COR-L47 (cell line): ENCODE measurements at places on chromosomes 16 and 17.

DNA sequence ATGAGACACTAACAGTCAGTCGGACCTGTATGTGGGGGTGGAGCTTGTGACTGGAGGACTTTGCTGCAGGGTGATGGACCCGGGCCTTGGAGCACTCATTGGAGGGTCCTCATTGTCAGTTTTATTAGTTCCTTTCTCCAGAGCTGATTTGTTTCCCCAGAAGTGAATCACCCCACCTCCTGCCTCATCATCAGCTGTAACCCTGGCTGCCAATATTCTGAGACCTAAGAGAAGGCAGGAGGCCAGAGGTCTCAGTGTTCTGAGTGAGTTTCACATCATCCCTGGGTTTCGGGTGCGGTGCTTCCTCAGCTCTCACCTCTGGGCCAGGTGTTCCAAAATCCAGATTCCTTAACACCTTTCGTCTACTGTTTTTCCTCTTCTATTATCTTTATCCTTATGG, 49.9 kb upstream of the KIFC3 start:
- no peak for DNase-seq

GRCh38 chr17:15382914-15383313, 41.5 kb upstream of the TEKT3 start:
- no peak for DNase-seq

- DNase-seq = no peak
These were observed 47.1 kb downstream of the VMP1 start for GRCh38 chr17:59754552-59754951.

GRCh38 chr16:81588326-81589081, 143.9 kb downstream of the CMIP start:
- no peak for DNase-seq

- no peak for DNase-seq
These were observed 197.1 kb upstream of the TBX2 start for GRCh38 chr17:61202564-61202963.

- no peak for DNase-seq
These were observed 10.9 kb upstream of the SP2 start for GRCh38 chr17:47884905-47885730.

GRCh38 chr16:86346034-86346433, 164.3 kb upstream of the FOXF1 start:
- DNase-seq = no peak

- peak; percentile 14 for DNase-seq
These were observed 132.9 kb downstream of the USP31 start for GRCh38 chr16:23016368-23016767.

- DNase-seq = peak; percentile 37
These were observed 51.6 kb downstream of the NT5M start for GRCh38 chr17:17354560-17355349.

DNA sequence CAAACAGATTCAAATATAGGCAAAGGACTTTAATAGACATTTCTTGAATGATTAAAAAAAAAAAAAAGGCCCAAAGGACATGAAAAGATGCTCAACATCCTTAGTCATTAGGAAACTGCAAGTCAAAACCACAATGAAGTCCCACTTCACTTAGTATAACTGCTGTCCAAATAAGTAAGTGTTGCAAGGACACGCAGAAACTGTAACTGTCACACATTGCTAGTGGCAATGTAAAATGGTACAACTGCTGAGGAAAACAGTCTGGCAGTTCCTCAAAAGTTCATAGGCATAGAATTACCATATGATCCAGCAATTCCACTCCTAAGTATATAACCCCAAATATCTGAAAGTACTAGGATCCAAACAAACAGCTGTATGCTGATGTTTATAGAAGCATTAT, 112.7 kb downstream of the BRIP1 start:
- no peak for DNase-seq

DNA sequence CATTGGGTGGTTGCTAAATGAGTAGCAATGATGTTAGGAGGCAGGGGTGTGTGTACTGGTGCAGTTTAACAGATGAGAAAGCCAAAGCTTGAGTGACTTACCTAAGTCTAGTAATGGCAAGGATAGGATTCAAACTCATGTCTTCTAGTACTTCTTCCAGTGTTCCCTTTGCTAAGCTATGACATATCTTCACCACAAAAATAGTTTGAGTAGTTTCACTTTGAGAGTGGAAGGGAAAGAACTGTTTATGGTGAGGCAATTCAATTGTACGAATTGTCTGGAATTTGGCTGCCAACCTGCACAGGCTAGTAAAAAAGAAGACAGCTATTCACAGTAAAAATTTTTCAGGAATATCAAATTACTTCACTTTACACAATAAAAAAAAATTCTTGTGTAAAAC, 138.0 kb downstream of the NLK start:
- no peak for DNase-seq

DNA sequence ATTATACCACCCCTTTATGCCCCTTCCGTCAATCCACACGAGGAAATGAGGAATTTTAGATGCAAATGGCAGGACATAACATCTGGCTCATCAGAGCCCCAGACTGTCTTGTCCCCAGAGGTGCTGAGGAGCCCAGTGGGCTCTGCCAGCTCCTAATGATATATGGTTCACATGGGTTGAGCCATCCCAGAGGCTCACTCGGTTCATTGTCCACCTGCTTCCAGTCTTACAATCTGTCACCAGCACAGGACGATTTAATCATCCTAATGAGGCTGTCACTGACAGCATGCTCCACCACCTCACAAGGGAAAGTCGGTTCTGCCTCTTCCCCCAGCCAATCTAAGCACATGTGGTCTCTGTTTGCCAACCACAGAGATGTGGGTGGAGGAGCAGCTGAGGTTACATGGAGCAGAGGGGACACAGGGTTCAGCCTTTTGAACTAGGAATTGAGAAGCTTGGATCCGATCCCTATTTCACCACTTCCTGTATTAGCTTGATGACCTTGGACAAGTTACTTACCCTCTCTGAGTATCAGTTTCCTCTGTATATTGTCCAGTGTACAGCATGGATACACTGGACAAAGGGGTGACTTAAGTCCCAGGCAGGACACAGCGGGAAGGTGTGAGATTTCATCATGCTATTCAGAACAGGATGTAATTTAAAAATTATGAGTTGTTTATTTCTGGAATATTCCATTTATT, 27.0 kb upstream of the DHX8 start:
- no peak for DNase-seq

DNA sequence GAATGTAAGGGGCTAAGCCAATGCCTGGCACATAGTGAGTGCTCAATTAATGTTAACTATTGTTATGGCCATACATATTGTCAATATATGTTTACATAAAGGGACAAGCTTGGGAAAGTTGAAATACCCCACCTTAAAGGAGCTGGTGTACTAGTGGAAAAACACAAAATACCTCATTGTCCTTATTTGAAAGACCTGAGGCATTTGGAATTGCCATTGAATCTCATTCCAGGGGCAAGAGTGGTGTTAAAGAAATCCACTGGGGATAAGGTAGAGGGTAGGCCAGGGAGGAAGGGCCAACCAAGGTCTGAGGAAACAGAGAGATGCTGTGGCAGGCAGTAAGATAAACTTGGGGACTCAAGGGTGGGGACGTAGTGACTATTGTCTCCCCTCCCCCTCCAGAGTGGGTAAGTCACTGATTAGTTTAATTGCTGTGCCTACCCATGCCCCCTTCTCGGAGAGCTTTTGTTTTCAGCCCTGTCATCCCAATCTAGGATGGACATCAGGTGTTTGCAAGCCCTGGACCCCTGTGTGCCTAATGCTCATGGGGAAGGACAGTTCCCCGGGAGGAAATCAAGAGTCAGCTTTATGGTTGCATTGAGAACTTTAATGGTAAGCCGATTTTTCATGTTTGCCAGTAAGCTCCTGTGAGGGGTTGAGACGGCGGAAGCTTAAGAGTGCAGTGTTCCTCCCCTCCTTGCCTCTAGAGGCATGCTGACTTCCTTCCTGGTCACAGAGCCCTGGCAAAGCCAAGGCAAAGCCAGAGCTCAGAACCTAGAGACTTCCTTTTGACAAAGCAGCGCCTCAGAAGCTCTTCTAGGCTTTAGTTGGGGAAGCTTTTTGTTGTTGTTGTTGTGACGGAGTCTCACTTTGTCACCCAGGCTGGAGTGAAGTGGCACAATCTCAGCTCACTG, 2.5 kb upstream of the HEATR9 start:
- DNase-seq = no peak

DNA sequence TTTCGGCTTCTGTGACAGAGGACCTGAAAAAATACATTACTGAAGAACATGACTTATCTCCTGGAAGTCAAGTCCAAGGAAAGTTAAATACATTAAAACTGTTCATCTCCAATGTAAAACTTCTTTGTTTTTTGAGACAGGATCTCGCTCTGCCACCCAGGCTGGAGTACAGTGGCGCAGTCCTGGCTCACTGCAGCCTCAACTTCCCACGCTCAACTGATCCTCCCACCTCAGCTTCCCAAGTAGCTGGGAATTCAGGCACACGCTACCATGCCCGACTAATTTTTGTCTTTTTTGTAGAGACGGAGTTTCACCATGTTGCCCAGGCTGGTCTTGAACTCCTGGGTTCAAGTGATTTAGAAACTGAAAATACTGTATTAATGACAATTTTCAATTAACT, 9.7 kb upstream of the TERB1 start:
- DNase-seq = no peak

GRCh38 chr17:20771104-20771503, 191.6 kb downstream of the CDRT15L2 start:
- DNase-seq = no peak

DNA sequence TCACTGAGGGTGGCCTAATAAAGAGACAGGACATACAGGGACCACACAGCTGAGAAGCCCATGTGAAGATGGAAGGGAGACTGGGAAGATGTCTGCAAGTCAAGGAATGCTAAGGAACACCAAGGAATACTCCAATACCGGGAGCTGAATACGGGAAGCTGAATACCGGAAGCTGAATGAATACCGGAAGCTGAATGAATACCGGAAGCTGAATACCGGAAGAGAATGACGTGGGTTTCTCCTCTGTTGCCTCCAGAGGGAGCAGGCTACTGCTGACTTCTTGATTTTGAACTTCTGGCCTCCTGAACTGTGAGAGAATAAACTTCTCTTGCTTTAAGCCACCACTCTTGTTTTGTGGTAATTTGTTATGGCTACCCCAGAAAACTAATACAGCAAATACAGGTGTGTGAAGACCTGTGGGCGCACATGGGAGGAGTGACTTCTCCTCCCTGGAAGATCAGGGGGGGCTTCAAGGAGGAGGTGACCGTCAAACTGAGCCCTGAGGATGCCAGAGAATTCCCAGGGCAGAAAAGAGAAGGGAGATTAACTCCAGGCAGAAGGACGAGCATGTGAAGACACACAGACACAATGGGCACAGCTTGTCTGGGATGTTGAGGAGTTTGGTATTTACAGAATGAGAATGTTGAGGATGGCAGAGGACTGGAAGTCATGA, 259.9 kb downstream of the IRF8 start:
- no peak for DNase-seq

DNA sequence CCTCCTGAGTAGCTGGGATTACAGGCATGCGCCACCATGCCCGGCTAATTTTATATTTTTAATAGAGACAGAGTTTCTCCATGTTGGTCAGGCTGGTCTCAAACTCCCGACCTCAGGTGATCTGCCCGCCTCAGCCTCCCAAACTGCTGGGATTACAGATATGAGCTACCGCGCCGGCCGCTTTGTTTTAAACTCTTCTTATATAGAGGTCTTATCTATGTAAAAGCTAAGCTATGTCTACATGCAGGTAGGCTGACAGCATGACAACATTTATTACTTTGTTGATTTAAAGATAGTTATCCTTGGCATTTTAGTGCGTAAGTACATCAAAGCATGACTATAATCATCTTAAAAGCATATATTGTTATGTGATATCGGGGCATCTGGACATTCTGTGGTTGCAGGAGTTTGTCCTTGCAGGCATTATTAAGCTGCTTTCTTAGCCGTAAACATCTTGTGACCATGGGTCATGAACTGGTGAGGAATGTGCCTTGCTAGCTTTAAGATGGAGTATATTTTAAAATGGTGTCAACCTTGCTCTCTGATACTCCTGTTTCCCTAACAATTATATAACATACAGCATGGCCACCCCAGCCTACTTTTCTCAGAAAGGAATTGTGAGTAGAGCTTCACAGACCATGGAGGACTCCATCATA, 45.8 kb upstream of the TAOK1 start:
- no peak for DNase-seq

GRCh38 chr16:78980825-78981224, 619.7 kb downstream of the MAF start:
- no peak for DNase-seq

- no peak for DNase-seq
These were observed 2.1 kb downstream of the CES1 start for GRCh38 chr16:55830658-55831294.

- DNase-seq = peak; percentile 50
These were observed 14.0 kb downstream of the NR1D1 start for GRCh38 chr17:40086150-40087044.

DNA sequence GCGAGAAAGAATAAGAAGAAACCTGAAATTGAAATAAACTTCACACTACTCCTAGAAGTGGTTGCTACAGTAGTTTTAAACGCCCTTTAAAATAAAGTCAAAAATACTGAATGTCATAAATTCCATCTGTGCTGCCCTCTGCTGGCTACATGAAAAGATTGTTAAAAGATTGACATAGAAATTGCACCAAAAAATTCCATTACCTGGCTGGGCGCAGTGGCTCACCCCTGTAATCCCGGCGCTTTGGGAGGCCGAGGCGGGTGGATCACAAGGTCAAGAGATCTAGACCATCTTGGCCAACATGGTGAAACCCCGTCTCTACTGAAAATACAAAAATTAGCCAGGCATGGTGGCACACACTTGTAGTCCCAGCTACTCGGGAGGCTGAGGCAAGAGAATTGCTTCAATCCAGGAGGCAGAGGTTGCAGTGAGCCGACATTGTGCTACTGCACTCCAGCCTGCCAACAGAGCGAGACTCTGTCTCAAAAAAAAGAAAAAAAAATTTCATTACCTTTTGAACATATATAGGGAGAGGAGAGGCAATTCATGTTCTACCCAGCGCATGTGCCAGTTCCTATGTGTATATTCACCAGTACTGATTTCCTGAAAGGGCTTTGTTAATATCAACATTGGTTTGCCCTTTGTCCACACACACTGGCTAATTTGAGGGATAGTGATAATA, 36.5 kb downstream of the CYTH1 start:
- DNase-seq = peak; percentile 12

DNA sequence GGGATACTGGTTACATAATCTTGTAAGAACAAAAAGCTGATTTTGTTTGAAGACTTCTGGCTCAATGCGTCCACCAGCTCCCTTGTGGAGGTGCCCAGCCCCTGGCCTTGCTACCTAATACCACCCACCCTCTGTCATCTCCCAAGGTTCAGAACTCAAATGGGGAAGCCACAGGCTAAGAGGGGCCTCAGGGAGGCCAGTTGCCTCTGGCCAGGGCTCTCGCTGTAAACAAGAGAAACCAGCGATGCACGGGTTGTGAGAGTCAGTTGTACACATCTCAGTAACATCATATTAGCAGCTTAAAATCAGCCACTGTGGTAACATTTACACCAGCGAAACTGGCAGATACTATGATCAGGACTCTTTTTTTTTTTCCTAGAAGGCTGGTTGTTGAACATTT, 6.0 kb downstream of the TEKT5 start:
- no peak for DNase-seq

DNA sequence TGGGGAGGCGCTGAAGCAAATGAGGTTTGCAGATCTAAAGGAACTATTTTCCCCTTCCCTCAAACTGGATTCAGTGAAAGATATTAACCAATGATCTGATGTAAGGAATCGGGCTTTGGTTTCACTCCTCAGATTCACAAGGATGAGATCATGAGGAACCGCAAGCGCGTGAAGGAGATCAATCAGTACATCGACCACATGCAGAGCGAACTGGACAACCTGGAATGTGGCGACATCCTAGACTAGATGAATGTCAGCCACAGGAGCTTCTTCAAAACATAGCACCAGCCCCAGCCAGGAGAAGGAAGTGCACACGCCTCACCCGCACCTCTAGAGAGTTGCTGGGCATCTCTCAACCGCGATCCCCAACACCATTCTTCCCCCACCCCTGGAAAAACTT, 22.5 kb downstream of the ATPAF2 start:
- DNase-seq = no peak
